ENCODE measurements at places on chromosomes 11 and 22.

- no peak for DNase-seq
Measured at GRCh38 chr22:37406441-37407235, 20.6 kb downstream of the ELFN2 start.

DNA sequence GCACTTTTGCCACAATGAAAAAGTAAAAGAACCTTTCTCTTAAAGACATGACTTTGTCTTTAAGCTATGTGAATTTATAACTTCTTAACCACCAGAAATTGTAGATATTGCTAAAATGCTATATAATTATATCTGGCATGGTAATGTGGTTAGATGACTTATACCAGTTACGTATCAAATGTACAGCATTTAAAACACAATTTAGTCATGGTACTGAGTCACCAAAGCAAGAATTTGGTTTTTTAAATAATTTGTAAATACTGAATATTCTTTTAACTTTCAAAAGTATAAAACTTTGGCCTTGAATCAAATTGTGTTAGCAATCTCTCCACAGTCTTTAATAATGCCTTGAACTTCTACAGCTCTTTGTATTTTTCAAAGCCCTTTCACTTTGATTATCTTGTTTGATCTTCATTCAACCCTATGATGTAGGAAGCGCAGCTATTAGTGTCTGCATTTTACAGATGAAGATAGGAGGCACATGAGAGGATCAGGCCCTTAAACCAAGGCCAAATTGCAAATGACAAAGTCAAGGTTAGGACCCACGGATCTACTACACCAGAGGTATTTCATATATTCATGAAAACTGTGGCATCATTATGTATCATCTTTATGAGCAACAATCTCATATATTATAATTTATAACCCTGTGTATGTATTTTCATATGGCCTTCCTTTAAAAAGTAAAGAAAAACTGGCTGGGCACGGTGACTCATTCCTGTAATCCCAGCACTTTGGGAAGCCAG is 4.4 kb upstream of the SYTL2 start:
- no peak for DNase-seq

- no peak for DNase-seq
Measured at GRCh38 chr11:17876827-17877226, 136.0 kb downstream of the SERGEF start.

- DNase-seq, result no peak
Measured at GRCh38 chr11:60345489-60345888, 18.4 kb downstream of the MS4A6E start.
